ENCODE measurements at places on chromosomes 6 and 20.
A peak's percentile ranks its signal among the peaks of the same experiment; 100 is the strongest.

GRCh38 chr6:135951169-135951568, 99.7 kb downstream of the PDE7B start:
- no peak for DNase-seq

DNA sequence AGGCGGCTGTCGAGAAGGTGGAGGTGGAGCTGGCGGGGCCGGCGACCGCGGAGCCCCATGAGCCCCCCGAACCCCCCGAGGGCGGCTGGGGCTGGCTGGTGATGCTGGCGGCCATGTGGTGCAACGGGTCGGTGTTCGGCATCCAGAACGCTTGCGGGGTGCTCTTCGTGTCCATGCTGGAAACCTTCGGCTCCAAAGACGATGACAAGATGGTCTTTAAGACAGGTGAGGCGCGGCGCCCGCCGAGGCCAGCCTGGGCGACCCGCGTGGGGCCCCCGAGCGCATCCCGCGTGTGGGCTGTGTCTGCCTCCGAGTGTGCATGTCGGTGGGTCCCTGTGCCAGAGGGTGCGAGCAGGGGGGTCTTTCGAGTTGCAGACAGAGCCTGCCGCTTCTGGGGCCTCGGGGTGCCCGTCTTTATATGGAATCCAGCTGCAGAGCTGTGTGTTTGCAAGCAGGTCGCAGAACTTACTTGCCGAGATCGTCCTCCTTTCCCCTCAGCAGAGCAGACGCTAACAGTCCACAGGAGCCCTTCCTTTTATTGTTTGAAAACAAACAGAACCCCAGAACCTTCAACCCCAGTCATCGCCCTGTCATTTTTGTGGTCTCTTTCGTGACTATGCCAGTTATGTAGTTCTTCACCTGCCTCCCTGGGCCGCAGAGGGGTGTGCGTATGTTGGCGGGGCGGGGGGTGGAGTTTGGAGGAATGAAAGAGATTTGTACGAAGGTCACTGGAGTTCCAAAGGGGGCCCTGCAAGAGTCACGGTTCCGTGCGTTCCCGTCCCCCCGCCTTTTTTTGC, 766 bp downstream of the SLC16A10 start:
- no peak for DNase-seq

DNA sequence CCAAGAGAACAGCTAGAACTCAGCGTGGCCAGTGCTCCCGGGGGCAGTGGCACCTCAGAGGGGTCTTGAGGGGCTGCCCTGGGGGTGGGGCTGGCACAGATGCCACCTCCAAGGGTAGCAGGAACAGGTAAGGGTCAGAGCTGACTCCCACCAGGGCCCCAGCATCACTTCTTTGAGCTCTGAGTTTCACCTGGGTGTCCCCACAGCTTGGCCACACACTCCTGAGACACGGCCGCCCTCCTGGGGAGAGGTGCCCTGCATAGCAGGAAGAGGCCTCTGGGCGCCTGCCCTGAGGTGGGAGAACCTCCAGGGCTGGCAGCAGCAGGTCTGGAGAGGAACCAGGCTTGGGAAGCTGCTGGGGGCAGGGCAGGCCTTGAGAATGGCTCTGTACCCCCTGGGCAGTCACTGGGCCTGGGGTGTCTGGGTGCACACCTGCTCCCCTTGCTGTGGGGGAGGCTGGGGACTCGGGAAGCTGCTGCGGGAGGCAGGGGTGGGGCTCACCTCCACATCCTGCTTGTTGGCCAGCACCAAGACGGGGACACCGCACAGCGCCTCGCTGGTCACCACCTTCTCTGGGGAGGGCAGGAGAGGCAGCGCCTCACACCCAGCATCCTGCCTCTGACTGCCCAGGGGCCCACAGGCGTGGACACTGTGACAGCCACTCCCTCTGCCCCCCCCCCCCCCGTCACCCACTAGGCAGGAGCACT, 5.0 kb downstream of the TNFRSF6B start:
- DNase-seq = no peak

DNA sequence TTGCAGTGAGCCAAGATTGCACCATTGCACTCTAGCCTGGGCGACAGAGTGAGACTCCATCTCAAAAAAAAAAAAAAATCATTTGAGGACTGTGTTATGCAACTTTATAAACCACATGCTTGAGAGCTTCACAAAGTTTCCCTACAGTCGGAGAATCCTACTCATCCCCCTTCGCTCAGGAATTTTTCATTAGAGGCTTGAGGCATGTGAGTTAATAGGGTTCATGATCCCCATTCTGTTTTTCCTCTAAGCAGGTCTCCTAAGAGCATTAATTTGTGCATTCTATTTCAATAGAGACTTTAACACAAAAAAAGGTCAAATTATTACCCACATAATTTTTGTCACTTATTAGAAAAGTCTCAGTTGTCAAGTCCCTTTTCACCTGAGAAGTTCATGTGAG, 103.7 kb upstream of the SOX4 start:
- no peak for DNase-seq

GRCh38 chr6:146878168-146878951, 279.6 kb downstream of the ADGB start:
- DNase-seq = no peak

- peak; percentile 4 for DNase-seq
These were observed 101.5 kb upstream of the ISM1 start for GRCh38 chr20:13119583-13119982.

GRCh38 chr6:166635013-166635970, 8.2 kb upstream of the RPS6KA2 start:
- no peak for DNase-seq

- no peak for DNase-seq
These were observed 54.2 kb downstream of the BCAS4 start for GRCh38 chr20:50848846-50849673.

GRCh38 chr6:35674594-35674993, 14.1 kb downstream of the FKBP5 start:
- no peak for DNase-seq

- no peak for DNase-seq
These were observed 3.6 kb upstream of the MAS1 start for GRCh38 chr6:159887146-159887545.

DNA sequence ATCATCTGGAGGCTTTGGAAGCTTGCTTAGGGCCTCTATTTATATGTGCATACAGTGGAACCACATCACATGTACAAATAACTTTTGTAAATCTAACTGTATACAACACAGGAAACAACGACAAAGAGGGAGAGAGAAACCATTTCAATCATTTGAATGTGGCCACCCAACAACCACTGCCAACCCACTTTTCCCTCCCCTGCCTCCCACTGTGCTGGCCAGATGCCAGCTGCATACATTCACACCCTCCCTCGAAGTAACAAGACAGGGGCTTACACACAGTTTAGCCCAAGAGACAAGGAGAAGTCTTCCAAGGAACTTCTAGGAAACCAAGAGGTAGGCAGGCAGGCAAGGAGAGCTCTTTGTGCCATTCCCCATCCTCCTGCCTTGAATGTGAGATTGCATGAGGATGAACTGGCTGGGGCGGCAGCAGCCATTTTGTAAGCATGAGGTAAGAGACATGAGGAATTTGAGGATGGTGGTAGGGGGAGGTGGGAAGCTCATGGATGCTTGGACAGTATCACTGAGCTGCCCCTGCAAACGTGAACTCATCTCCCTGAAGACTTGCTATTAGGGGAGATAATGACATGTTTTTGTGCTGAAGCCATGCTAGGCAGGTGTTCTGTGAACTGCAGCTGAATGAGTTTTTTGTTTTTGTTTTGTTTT, 18.2 kb downstream of the BMP7 start:
- DNase-seq = no peak

DNA sequence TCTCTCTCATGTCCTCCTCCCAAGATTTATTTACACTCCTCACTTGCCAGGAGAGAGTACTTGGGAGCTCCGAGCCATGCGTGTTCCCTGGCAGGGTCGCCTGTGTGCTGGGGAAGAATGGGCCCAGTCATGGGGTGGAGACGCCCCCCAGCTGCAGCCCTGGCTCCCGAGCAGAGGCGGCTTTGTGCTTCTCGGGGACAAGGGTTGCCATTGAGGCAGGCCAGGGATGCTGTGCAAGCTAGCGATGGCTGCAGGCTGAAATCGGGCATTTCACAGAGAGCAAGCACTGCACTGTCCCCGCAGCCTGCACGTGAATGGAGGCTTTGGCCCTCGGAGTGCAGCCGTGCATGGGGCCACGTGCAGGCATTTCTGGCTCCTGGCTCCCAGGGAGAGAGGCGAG, 23.8 kb downstream of the PHACTR3 start:
- no peak for DNase-seq

- no peak for DNase-seq
These were observed at the start of gene TNFRSF21 for GRCh38 chr6:47309291-47310130. TSS of gene TNFRSF21 (minus strand) at chr6:47309905. CDS start at chr6:47309511, 394 bp downstream.

GRCh38 chr20:58233881-58234528, 5.6 kb upstream of the ANKRD60 start:
- DNase-seq = no peak

DNA sequence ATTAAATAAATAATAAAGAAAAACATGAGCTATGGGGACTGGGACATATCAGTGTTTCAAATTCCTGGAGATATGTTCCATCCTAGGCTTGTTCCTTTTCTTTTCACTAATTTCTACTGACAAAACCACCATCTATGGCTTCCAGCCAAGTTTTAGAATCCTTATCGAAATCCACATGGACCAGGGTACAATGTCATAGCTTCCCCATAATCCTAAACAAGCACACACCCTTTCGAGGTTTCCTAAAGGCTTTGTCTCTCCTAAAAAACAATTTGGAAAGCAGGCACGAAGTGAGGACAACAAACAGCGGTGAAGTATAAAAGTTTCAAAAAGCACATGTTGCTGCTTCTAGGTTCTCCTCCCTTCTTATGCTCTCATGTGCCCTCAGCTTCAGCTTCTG, 13.3 kb upstream of the DST start:
- DNase-seq = no peak

- DNase-seq = no peak
These were observed 137.8 kb downstream of the TTLL2 start for GRCh38 chr6:167462514-167463312.

DNA sequence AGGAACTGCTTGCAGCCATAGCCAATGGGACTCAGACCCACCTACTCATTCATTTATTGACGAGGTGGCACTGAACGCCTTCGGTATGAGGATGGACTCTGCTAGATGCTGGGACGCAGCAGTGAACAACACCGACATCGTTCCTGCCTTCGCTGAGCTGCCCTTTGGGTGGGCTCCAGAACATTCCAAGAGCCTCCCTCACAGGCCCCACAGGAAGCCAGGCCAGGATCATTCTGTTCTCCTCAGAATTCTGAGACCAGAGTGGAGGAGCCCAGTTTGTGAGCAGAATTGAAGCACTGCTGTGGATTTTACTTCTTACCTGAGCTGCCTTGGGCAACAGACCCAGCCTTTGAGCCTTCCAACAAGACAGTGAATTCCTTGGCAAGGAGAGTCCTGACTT, 82.1 kb downstream of the KCNB1 start:
- no peak for DNase-seq

GRCh38 chr6:21592953-21593352, 598 bp upstream of the SOX4 start:
- no peak for DNase-seq

GRCh38 chr20:1171461-1172093, 13.2 kb downstream of the TMEM74B start:
- no peak for DNase-seq

GRCh38 chr20:22744341-22745193, 160.2 kb upstream of the FOXA2 start:
- no peak for DNase-seq

DNA sequence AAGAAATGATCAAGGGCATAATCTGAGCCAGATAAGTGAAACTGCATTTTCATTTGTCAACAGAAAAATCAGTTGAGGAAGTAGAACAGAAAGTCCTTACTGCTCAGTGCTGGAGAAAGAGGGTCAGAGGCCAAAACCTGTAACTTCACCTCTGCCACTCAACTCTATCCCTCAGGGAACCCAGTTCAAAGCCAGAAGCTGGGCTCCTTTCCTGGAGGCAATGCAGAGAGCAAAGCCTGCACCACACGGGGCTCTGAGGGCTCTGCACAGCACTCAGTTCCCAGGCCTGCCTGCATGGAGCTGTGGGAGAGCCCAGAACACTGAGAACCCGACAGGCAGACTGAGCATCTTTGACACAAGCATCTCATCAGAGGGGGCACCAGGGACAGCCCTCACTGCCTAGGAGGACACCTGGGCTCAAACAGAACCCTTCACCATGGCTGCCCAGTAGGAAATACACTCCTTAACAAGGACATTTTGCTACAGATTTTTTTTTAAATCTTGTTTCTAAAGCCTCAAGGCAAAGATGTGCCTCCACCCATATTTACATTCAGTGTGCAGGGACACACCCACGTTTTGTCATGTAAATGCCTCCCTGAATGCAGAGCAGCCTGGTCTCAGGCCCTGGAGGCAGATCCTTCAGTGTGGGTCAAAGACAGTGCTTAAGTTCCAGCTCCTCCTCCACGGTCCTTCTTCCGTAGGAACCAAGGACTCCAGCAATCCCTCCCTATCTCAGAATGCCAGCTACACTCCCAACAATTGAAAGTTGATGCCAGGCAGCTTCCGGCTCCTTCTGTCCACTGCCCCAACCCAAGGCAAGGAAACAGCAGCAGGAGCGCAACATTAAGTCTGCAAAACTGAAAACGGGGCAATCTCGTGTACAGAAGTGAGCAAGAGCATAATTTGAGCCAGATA, 6.6 kb downstream of the RNASET2 start:
- no peak for DNase-seq

DNA sequence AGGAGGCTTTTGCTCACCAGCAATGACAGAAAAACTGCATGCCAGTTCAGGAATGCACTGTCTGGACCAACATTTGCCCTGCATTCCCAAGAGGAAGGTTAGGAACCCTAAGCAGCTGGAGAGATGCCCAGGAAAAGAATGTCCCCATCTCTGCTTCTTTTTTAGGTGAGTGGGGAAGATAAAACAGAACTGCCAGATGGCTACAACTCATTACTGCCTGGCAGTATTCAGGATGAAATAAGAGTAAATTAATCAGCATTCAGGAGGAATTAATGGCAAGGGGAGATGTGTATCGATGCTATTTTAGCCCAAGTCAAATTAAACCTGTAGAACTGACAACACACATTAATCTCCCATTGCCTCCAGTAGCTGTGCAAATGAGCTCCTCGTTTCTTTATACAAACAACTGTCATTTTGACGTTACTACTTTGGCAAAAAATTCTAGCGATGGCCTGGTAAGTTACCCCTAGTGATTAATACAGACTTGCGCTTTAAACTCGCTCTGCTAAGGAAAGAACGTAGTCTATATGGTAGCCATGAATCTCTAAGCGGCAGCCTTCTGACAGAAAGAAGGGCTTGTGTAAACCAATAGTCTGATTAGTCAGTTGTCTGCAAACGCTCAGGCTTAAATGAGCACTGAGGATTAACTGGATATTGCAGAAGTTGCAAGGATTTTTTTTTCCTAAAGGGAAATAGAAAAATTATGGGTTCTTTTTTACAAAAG, 16.7 kb upstream of the SMLR1 start:
- no peak for DNase-seq

DNA sequence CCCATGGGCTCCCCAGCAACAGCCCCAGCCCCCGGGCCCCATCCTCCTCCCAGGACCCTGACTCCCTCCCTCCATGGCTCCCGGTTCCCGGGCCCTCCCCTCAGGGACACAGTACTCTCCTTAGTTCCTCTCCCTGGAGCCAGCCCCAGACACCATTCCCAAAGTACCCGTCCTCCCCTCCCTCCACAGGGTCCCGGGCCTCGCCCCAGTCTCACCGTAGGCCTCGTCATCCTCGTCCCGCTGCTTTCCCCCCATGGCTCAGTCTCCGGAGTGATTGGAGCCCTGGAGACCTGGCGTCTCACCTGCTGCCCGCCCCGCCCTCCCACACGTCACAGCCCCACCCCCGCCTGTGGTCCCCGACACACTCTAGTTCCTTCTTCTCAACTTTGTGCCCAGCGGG, at the start of gene SLC44A4:
SLC44A4 (minus strand) TSS at position 272 of the 400 bp plus-strand sequence; CDS start at position 255, 17 bp downstream.
- DNase-seq = no peak

GRCh38 chr6:3259491-3259958, 778 bp downstream of the PSMG4 start:
- DNase-seq = no peak

GRCh38 chr6:160054913-160055312, 66.7 kb upstream of the SLC22A1 start:
- no peak for DNase-seq

GRCh38 chr20:12762725-12763124, 246.0 kb upstream of the SPTLC3 start:
- DNase-seq = no peak
